ENCODE measurements at places on chromosomes 16 and 17. TPM values are rescaled to one million over a fixed set of nuclear protein-coding genes. Genes with fewer than 3 reads are reported as not detected.

DNA sequence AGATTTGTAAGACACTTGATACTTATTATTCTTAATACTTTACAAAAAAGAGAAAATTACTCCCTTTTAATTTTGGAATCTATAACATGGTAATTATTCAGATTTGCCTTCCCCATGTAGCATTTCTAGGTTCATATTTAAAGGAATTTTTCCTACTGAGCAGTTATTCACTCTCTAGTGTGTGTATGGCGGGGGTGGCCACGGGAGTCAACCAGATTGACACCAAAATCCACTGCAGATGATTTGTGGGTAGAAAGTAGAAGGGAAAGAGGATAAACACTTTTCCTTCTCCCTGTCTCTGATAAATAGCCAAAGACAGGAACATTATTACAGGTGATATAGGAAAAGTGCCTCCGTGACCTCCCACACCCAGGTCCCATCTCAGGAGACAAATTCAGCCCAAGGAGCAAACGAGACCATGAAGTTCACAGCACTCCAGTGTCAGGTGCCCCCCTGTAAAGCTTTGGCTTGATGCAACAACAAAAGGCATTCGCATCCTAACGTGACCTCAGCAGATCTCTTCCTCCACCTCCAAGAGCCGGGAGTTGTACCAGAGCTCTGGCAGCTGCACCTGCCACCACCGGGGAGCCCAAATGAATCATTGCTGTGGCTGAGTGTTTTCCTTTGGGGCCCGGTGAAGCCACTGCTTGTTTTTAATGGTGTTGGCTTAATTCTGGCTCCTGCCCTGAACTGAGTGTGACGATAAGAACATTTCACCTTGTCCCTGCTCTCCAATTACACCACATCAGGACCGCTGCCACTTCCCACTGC is 92.7 kb upstream of the NOL11 start:
- DNase-seq = no peak

- peak; percentile 97 for DNase-seq
Measured at GRCh38 chr17:81034779-81035520, at the start of gene BAIAP2. TSS of gene BAIAP2 (plus strand) at chr17:81035151. CDS start at chr17:81035255, 104 bp downstream.

EPN3 gene
- total RNA-seq = not detected

ATP2C2 gene
- total RNA-seq = not detected

CRYBA1 gene
- not detected for total RNA-seq
